Dermis blood vessel endothelial cell (primary cell): ENCODE measurements at places on chromosomes 5 and 9. TPM values are rescaled to one million over a fixed set of nuclear protein-coding genes. Genes with fewer than 3 reads are reported as not detected.

Gene RELL2
- total RNA-seq = 3.9 and 9.9 TPM in 2 replicates

Gene IL5
- total RNA-seq = not detected in 2 replicates

Gene TEX48
- total RNA-seq = not detected in 2 replicates

Gene SNCAIP
- 35.9 and 93.1 TPM in 2 replicates for total RNA-seq

Gene LTC4S
- 0.79 and 0.85 TPM in 2 replicates for total RNA-seq

Gene SEC61B
- total RNA-seq = 97.0 and 108 TPM in 2 replicates

Gene PRLR
- total RNA-seq = not detected in 2 replicates

Gene ASS1
- 4.0 and 9.5 TPM in 2 replicates for total RNA-seq

Gene C5orf58
- not detected in 2 replicates for total RNA-seq

Gene PAEP
- not detected in 2 replicates for total RNA-seq

Gene GABRA6
- not detected in 2 replicates for total RNA-seq

Gene CCDC171
- 0.68 and 0.98 TPM in 2 replicates for total RNA-seq

Gene AMBP
- 0.17 TPM in 1 of 2 replicates, not detected in the other for total RNA-seq

Gene SLC4A9
- not detected in 2 replicates for total RNA-seq

Gene MSANTD3
- total RNA-seq = 53.4 and 57.3 TPM in 2 replicates

Gene INSYN2B
- 2.9 and 5.3 TPM in 2 replicates for total RNA-seq

Gene CA9
- total RNA-seq = not detected in 2 replicates

Gene OR1Q1
- not detected in 2 replicates for total RNA-seq

Gene FOXD4L6
- under 0.01 and 0.09 TPM in 2 replicates for total RNA-seq

Gene CSF2
- 0.14 and 0.34 TPM in 2 replicates for total RNA-seq

Gene RAI14
- total RNA-seq = 204 and 257 TPM in 2 replicates

Gene MAMDC4
- 2.0 and 5.1 TPM in 2 replicates for total RNA-seq

Gene LCN15
- total RNA-seq = 0.05 TPM in 1 of 2 replicates, not detected in the other

Gene DHFR
- 13.6 and 40.4 TPM in 2 replicates for total RNA-seq

Gene DND1
- 0.14 and 0.68 TPM in 2 replicates for total RNA-seq

Gene SLC25A48
- not detected in 2 replicates for total RNA-seq

Gene GMCL2
- total RNA-seq = not detected in 2 replicates

Gene ACTBL2
- 0.05 and 0.17 TPM in 2 replicates for total RNA-seq

Gene FOXI1
- total RNA-seq = not detected in 2 replicates

Gene FAM13B
- 22.6 and 28.8 TPM in 2 replicates for total RNA-seq

Gene REEP2
- total RNA-seq = 0.68 and 1.5 TPM in 2 replicates

Gene GALNT12
- 0.14 and 0.34 TPM in 2 replicates for total RNA-seq

Gene HRCT1
- total RNA-seq = 0.93 and 2.6 TPM in 2 replicates

Gene PDGFRB
- total RNA-seq = 9.9 and 17.0 TPM in 2 replicates

Gene EGR1
- total RNA-seq = 0.93 and 4.8 TPM in 2 replicates

Gene GFPT2
- 0.60 and 0.68 TPM in 2 replicates for total RNA-seq

Gene DUSP1
- total RNA-seq = 105 and 303 TPM in 2 replicates

Gene LCP2
- total RNA-seq = 2.4 TPM in 1 of 2 replicates, not detected in the other

Gene DIRAS2
- 0.34 and 1.0 TPM in 2 replicates for total RNA-seq

Gene GRAMD2B
- total RNA-seq = 7.3 and 13.9 TPM in 2 replicates

Gene FREM1
- total RNA-seq = under 0.01 TPM in 1 of 2 replicates, not detected in the other

Gene CAAP1
- total RNA-seq = 18.0 and 25.3 TPM in 2 replicates

Gene ZNF474
- 0.17 TPM in 1 of 2 replicates, not detected in the other for total RNA-seq
